ENCODE measurements at places on chromosomes 3 and 15. TPM values are rescaled to one million over a fixed set of nuclear protein-coding genes. Genes with fewer than 3 reads are reported as not detected.
A peak's percentile ranks its signal among the peaks of the same experiment; 100 is the strongest.

The ECE2 gene
- total RNA-seq: not detected

The C3orf85 gene
- total RNA-seq: not detected

- H3K4me3 ChIP-seq: no peak overlapping the region
- peaks cover 85% of the 10 kb centered on the region for H3K36me3 ChIP-seq
- H3K27me3 ChIP-seq: no peaks in the 10 kb centered on the region
- H3K27ac ChIP-seq: no peak overlapping the region
- H3K4me1 ChIP-seq: no peaks in the 10 kb centered on the region
These were observed 12.5 kb downstream of the MRPS25 start for GRCh38 chr3:15052335-15053242.

The AMIGO3 gene
- total RNA-seq: 3.0 TPM

The TTLL13 gene
- not detected for total RNA-seq

DNA sequence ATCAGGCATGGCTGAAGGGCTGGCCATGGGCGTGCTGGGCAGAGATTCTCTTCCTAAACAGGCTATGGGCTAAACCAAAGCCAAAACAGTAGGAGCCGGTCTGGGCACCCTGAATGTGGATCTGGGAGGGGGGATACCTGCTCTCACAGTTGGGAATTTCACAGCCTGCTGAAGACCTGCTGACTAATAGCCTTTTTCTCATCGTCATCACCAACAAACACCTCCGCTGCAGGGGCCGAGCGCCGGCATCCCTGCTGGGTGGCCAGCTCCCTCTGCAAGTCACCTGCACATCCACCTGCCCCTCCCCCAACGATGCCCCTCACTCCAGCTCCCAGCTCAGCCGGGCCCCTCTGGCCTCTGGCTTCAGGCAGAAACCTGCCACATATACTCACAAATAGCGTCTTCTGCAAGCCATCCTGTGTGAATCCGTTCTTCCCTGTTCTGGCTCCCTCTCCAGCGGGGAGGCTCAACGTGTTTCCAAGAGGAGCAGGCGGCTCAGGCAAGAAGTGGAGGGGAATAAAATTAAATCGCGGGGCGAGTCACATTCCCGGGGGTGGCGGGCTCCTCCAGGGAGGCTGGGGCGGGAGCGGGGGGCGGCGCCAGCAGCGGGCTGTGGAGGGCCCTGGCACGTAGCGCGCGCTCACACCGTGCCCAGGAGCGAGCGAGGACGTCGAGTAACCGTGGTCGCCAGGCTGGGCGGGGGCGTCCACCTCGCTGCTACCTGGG is 466 bp downstream of the IQSEC1 start:
- H3K4me3 ChIP-seq: peak overlapping the region; percentile 67
- H3K27me3 ChIP-seq: peaks cover 5% of the 10 kb centered on the region
- peak; percentile 58 for DNase-seq
- no peaks in the 10 kb centered on the region for H3K4me1 ChIP-seq
- H3K27ac ChIP-seq: no peak overlapping the region

GRCh38 chr3:37745076-37745475 is 116.6 kb upstream of the CTDSPL start:
- peaks cover 4% of the 10 kb centered on the region for H3K36me3 ChIP-seq
- DNase-seq: no peak
- no peak overlapping the region for H3K27ac ChIP-seq
- H3K4me1 ChIP-seq: no peaks in the 10 kb centered on the region
- no peaks in the 10 kb centered on the region for H3K27me3 ChIP-seq
- H3K4me3 ChIP-seq: no peak overlapping the region

The MYRIP gene
- 2.2 TPM for total RNA-seq

Measured in H9 (cell line).